IMR-90 (cell line): ENCODE measurements at places on chromosomes 5 and 9.

GRCh38 chr5:16140417-16140816 is 39.2 kb downstream of the MARCHF11 start:
- DNase-seq, result no peak

DNA sequence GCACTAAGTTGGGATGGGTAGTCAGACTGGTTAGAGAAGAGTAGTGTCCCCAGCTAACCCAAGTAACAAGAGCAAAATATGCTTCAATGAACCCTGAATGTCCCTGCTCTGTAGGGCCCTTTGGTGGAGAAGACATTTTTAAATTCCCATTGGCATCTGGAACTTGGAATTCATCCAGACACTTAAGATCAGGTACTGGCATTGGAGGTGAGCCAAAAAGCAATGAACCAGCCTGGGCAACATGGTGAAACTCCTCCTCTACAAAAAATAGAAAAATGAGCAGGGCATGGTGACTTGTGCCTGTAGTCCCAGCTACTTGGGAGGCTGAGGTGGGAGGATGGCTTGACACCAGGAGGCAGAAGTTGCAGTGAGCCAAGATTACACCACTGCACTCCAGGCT is 58.9 kb upstream of the ZNF618 start:
- DNase-seq, result no peak

DNA sequence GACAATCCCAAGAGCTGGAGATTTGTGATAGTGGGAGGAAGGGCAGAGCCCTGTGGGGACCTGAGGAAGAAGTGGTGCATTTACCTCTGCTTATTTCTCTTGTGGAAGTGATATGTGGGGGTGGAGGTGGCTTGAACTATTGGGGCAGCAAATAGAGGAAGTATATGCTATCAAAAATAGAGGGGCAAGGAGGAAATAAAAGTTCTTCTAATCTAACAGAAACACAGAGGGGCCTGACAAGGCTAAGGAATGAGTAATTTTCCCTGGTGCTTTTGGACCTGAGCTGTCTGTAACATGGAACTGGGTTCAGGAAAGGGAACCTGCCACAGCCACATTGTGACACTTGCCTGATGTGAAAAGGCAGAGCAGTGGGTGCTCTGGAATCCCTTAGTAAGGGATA is 378.6 kb upstream of the KLF4 start:
- DNase-seq, result no peak

DNA sequence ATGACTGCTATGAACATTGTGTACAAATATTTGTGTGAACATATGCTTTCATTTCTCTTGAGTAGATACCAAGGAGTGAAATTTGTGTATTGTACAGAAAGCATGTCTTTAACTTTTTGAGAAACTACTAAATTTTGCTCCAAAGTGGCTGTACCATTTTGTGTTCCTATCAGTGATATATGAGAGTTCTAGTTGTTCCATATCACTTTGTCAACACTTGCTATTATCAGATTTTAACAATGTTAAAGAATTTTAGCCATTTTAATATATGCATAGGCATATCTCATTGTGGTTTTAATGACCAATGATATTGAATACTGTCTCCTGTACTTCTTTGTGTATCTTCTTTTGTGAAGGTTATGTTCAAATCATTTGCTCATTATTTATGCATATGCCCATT is 142.9 kb upstream of the NR3C1 start:
- DNase-seq, result no peak

GRCh38 chr9:80061096-80061495 is 489.3 kb downstream of the TLE4 start:
- DNase-seq, result peak; percentile 25

GRCh38 chr5:95960667-95961616 is 709 bp downstream of the ELL2 start:
- peak; percentile 74 for DNase-seq

DNA sequence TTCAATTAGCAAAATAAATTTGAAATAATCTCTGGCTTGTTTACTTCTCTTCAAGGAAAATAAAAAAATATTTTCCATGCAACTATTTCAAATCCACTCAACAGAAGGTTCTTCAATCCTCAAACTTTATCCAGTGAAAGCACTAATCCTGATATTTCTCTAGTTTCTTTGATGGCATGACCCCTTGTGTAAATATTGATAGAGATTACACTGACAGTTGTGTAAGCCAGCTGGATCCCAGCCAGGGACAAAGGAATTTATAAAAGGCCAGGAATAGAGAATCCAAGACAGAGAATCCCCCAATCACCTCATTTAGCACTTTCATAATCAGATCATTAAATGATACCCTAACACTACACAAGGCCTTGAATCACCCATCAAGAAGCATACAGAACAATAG is 135.2 kb downstream of the GNA14 start:
- DNase-seq, result no peak

DNA sequence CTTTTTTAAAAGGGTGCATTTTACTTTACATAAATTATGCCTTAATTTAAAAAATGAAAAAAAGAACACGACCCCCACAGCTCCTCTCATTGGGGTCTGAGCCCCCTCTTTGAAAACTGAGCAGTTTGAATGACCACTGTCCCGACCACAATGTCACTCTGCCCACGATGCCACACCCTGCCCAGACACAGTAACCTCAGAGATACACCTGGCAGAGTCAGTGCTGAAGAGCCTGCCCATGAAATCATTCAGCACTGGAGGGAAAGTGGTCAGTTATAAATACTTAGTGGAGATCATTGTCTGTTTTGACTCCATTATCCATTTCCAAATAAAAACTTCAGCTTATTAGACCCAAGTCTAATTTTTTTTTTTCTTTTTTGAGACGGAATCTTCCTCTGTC is 49.3 kb downstream of the DNAJC21 start:
- DNase-seq, result no peak

DNA sequence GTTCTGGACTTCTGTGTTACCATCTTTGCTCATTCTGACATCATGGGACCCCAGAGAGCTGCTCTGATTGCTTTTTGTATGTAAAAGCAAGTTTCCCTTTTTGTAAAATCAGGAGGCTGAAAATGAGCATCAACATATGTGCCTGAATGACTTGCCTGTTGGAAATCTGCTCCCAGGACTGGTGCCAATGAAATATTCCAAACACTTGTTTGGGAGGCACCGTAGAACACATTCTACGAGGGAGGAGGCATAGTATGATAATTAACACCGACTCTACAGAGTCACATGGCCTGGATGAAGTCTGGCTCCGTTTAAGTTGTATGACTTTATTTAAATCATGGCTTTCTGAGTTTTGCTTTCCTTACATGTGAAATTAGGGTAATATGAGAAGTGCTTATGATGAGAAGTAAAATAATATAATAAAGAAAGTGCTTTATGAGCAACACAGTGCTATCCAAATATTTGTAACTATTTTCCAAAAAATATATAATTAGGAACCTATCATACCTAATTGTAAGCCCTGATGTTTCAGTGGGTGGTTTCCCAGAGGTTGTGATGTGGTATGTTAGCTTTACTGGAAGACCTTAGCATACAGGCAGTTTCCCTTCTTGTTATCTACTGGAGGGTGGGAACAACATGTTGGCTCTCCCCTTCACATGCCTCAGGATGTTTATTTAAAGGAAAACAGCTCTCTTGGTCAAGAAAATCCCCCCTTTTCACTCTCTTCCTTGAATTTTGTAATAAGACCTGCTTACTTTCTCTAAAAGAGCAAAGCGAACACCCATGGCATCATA is 238.1 kb downstream of the FBXL7 start:
- peak; percentile 17 for DNase-seq

- peak; percentile 93 for DNase-seq
Observed at GRCh38 chr5:21680196-21680595, 1172.9 kb downstream of the CDH12 start.

- no peak for DNase-seq
Observed at GRCh38 chr5:82873452-82873851, 203.7 kb downstream of the TMEM167A start.

- DNase-seq, result peak; percentile 12
Observed at GRCh38 chr5:138702166-138703077, 50.8 kb upstream of the CTNNA1 start.

DNA sequence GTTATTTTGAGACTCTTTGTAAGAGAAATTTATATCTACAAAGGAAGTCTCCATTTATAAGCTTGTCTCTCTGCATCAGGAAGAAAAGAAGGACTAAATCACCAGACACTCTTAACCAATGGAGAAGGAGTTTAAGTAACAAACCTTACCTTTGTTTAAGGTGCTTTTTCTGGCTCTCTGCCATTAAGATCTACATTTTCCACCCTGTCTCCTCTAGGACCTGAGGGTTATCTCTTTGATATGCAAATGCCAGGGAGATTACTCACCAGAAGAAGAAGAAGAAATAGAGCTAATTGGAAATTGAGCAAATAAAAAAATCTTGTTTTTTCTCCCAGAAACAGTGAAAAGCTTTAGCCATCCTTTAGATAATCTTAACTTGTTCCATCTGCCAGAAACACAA is 60.9 kb downstream of the CDKN2A start:
- no peak for DNase-seq

GRCh38 chr9:104810421-104811339 is 46.8 kb downstream of the NIPSNAP3B start:
- peak; percentile 59 for DNase-seq

DNA sequence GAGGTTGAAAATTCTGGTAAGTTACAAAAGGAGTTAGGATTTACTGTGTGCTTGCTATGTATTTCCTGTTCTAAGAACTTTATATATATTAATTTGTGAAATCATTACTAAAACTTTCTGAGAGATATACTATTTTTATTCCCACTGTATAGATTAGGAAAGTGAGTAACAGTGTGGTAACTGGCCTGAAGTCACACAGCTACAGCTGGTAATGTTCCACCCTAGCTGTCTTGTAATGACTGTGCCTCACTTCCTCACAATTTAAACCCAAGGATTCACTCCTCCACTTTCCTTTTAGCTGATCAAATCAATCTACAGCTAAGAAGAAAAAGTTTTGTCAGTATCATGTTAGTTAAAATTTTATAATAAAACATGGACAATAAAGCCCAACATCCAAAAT is 278.8 kb downstream of the GAS1 start:
- DNase-seq, result peak; percentile 62

GRCh38 chr5:77305956-77306355 is 95.5 kb downstream of the PDE8B start:
- DNase-seq, result peak; percentile 57

- peak; percentile 48 for DNase-seq
Observed at GRCh38 chr5:159286420-159287035, 23.4 kb downstream of the UBLCP1 start.

DNA sequence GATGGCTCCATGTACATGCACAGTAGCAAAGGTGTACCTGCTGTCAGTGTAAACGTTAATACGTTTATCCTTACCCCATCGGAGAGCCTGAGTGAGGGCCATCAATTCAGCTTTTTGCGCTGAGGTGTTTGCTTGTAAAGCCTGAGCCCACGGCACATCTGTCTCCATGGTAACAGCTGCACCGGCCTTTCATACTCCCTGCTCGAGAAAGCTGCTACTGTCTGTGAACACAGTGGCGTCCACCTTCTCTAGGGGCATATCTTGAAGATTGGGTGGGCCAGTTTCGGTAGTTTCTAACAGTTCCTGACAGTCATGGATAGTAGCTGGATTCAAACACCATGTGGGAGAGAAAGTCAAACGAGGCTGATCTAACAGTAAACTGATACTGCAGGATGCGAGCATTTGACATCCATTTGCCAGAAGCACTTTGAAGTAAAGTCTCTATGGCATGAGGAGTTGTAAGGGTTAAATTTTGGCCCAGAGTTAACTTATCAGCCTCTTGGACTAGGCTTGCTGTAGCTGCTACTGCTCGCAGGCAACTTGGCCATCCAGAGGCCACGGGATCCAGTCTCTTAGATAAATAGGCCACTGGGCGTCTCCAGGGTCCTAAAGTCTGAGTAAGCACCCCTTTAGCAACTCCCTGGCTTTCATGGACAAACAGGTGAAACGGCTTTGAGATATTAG is 21.0 kb upstream of the RHOBTB3 start:
- DNase-seq, result no peak

DNA sequence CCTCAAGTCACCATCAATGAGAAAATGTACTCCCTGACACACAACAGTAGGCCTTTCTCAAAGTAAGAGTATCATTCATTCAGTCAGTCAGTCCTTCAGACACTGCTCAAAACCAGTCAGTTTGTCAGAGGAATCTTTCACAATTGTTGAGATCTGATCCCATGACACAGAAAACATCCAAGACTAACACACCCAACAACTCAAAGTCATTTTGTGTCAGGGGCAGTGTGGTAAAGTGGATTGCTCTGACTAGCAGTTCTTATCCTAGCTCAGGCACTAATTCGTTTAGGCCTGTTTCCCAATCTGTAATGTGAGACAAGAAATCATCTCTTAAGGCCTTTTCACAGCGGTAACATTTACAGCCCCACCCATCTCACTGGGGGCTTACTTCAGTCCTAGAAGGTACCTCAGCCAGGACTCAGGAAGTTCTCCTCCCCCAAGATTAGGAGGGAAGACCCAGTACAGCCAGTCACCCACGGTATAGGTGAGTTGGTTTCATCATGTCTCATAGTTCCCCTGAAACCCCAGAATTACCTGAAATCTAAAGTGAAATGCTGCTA is 31.9 kb downstream of the SH3TC2 start:
- DNase-seq, result no peak

DNA sequence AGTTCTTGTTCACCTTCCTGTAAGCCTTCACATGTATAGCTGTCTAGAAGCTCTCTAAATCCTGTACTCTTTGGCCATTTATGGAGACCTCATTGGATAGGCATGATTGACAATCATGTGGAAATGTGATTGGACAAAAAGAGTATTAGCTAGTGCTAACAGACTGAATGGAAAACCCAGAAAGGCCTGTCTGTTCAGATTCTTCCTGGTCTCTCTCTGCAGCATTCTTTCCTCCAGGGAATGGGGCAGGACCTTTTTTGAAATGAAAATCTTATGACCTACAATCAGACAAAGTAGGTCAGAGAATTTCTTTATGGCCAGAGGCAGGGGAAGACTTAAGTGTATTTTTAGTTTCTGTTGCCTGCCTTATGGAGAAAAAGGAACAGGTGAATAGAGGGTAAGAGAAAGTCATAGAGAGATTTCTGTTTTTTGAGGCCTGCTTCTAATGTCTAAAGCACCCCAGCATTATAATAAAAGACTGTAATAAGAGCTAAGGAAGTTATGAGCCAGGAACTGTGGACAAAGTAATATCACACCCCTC is 152.4 kb upstream of the CCDC152 start:
- DNase-seq, result no peak

DNA sequence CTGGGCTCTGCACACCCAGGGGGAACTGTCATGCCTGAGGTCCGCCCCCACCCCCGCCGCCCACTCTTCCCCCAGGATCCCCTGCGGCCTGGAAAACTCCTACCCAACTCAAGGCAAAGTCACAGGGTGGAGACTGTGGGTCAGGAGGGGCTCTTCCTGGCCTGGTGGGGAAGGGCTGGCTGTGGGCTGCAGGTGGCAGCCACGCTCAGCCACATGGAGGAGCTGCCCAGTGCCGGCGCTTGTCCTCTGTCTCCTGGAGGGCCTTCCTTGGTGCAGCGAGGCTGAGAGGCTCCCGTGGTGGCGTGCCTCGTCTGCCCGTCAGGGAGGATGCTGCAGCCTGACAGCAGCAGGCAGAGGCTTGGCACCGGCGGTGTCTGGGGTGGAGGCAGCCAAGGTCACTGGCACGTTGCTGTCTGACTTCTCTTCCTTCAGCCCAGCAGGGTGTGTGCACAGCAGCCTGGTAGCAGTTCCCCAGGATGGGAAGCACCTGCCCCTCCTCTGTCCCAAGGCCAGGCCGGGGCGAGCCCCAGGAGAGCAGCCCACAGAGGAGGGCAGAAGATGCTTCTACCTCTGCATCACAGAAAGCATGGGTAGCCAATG is 78.1 kb downstream of the ADAMTS2 start:
- no peak for DNase-seq
